ENCODE measurements at places on chromosomes 2 and 18.

GRCh38 chr2:6233993-6234392 is 541.8 kb downstream of the SOX11 start:
- DNase-seq, result no peak

GRCh38 chr2:67649331-67650261 is 252.5 kb downstream of the ETAA1 start:
- no peak for DNase-seq

DNA sequence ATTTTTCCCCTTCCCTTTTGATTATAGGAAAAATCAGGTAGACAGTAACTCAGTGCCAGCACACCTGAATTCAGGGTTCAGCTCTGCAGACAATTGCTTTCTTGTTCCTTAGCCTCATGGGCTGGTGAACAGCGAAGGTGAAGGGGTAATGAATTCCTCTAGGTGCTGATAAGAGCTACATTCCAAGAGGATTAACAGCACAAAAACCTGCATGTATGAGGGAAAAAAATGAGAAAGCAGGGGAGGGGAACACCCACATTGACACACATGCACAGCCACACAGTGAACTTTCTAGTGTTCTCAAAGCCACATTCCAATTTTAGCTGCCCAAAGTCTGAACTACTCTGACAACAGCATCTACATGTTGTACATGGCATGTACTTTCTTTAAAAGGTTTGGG is 46.1 kb downstream of the SPATS2L start:
- DNase-seq, result no peak

GRCh38 chr18:75581336-75582131 is 154.0 kb upstream of the SMIM21 start:
- no peak for DNase-seq

DNA sequence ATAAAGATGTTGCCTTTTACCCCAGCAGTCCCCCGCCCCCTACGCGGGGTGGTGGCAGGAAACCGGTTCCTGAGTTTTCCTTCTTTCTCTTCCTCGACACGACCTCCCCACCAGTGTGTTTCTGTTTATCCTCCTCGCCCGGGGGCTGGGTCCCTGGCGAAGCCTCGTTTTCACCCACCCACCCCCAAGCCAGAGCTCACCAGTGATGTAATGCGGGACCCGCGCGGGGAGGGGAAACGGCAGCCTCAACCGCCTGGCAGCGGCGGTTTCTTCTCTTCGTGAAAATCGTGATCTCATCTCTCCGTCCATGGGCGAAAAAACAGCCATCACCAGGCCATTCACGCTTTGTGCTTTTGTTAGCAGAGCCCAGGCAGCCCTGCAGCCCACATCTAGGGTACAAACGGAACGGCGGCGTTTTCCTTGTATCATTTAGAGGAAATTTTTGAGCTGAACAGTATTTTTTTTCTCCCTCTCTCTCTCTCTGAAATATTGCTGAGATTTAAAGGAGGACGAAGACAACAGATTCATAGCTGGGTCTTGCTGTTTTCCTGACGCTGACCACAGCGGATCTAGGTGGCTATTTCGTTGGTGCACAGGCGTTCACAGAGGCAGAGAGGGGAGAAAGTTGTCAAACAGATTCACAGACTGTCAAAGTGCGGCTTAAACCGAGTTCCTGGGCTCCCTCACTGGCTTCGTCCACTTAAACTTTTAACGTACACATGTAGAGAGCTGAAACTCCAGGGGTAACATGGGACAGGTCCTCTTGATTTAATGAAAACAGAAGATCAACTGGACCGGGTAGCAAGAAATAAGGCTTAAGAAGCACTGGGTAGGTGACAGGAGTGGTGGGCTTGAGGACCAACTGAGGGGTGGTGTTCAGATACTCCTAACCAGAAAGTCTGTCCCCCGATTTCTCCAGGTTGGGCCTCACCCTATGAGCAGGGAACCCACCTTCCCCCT is 21.9 kb upstream of the PAX3 start:
- no peak for DNase-seq

GRCh38 chr2:6470518-6470917 is 395.2 kb downstream of the CMPK2 start:
- no peak for DNase-seq

GRCh38 chr2:172783165-172783898 is 47.7 kb downstream of the RAPGEF4 start:
- DNase-seq, result no peak

DNA sequence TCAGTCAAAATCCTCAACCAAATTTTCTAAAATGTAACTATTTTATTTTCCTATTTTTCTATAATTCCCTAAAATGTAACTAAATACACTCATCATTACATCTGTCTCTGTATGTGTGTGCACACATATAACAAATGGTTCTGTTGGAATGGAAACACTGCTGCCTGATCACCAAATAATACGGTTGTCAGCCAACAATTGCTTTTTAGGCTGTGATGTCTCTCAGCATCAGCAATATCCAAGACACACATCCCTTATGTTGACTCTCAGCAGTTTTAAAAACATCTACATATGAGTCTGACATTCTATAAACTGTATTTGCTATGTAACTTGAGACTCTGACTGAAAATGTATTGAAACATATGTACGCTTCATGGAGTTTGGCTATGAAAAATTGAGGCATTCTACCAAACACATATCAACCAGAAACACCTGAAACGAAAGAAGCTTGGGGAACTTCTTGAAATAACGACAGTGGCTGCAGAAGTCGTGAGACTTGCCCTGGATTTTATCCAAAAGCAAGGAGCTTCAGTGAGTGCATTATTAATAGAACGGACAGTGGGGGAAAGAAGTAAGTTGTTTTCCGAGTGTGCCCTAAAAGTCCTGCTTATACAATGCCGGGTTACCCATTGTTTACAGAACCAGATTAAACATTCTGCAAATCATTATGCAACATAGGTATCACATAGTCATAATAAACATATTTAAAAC is 110.2 kb upstream of the ITGB6 start:
- no peak for DNase-seq
